NCI-H524 (cell line): ENCODE measurements at places on chromosomes 13 and 19.
A peak's percentile ranks its signal among the peaks of the same experiment; 100 is the strongest.

DNA sequence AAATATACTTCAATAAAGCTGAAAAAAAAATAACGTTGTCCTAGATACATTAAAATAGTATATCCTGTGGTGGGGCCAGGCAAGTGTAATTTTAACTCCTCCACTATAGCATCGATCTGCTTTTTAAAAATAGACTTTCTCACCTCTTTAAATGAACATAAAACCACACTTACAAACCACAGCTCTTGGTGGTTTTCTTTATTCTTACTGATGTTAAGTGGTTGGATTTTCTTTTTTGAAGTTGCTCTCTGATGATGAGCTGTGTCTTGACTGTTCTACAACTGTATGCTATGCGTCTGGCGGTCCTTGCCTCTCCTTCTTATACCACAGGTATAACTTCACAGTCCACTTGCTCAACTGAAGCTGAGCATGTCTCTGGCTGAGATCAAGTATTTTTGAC lies 721.5 kb upstream of the KLHL1 start:
- DNase-seq, result no peak

DNA sequence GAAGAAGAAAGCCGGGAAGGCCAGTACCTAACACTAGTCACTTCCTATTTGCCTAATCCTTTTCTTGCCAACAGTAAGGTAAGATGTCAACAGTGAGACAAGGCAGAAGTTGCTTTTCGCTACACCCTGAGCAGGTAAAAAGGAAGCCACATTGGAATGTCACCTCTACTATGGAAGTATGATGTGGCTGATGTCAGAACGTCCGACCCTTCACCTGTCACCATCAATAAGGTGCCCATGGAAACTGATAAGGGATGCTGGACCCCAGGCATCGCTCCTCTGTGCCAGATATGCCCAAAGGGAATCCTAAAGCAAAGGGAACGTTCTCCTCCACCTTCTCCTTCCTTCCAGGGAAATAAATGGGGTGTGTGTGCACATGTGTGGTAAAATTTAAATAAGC lies 34.3 kb downstream of the COL4A1 start:
- no peak for DNase-seq

GRCh38 chr19:2266183-2266993 lies 10.2 kb upstream of the JSRP1 start:
- DNase-seq, result no peak

GRCh38 chr19:54888239-54888638 lies 14.2 kb downstream of the FCAR start:
- DNase-seq, result no peak

DNA sequence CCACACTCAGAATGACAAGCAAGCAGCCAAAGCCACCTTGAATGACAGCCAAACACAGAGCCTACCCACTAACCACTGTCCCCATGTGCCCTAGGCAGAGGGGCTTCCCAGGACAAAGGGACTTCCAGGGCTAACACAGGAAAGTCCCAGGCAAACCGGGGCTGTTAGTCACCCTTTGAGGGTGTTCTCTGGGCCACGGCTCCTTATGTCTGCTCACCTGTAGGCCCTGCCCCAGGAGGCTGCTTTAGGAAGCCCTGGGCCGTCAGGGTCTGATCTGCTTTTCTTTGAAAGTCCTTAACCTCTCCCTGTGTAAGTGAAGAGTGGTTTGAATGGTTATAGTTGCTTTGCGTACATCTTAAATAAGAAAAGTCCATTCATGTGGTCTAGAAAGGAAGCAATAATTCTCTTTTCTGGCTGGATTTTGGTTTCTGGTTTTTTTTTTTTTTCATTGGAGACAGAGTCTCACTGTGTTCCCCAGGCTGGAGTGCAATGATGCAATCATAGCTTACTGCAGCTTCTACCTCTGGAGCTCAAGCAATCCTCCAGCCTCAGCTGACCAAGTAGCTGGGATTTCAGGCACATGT lies 161.4 kb downstream of the EFNB2 start:
- DNase-seq, result no peak

DNA sequence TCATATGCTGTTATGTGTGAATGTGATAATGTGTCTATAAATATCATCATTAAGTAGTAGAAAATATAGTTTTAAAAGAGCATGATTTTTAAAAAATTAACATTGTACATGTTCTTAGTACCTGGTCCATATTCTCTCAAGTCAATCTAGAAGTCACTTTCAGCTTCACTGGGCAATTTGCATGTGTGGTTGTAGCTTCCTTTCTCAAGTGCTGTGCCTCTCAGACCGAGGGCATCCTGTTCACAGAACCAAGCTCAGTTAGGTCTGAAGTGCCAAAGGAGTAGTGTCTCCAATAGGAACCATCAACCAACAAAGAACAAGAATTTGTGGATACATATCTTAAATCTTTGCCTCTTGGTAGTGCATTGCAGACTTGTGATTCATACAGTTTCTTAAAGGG lies 541.8 kb upstream of the SLC10A2 start:
- DNase-seq, result no peak

DNA sequence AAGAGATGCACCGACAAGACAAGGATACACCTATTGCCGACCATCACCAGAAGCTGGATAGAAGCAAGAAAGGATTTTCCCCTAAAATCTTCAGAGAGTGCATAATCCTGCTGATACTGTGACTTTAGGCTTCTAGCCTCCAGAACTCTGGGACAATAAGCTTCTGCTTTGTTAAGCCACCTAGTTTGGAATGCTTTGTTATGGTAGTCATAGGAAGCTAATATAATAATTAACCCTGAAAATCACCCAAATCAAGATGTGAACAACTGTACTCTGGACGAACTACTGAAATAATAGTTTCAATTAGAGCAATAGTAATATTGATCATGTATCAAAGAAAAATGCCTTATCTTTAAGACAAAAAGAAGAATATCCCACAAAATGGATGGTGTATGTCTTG lies 524.6 kb downstream of the EFNB2 start:
- no peak for DNase-seq

GRCh38 chr19:45774765-45775164 lies 5.7 kb upstream of the SIX5 start:
- no peak for DNase-seq

DNA sequence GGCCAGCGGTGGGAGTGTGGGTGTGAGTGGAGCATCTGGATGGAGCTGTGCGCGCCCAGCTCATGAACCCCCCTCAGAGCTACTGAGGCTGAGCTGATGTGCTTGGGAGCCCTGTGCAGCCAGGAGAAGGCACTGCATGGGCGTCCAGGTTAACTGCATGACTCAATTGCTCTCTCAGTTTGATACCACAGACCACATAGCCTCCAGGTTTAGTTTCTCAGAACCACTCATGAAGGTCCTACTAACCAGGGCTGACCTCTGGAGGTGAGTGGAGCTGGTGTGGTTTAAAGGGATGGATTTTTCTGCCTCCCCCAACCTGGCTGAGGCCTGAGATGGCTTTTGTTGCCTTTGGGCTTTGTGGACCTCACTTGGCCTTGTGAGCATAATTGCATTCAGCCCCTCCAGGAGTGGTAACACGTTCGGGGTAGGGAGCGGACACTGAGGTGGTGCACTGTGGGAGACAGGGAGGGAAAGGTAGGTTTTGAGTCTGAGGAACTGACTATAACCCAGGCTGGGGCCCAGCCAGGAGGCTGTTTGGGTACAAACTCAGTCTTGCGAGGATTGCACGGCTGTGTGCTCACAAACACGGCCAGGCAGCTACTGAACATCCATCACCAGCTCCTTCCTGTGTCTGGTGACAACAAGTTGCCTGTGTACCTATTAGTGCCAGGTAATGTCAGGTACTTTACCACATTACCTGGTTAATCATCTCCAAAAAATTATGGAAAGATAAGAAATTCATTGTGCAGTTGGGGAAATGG lies 97.5 kb downstream of the RGCC start:
- DNase-seq, result no peak

- DNase-seq, result no peak
Measured at GRCh38 chr19:45768655-45768983, 433 bp downstream of the SIX5 start.

DNA sequence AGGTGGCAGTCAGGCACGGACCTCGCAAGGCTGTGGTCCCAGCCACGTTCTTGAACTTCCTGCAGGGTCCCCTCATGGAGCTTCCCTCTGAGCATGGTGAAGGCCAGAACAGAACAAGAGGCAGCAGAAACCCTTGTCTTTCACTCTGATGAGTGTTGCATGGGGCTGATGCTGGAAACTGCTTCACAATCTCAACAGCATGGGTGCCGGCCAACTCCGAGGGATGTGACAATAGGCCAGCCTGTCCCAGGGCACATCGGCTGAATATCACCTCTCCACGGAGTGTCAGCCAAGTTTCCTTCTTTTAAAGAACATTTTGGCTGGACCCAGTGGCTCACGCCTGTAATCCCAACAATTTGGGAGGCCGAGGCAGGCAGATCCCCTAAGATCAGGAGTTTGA lies 173.9 kb downstream of the FOXO1 start:
- DNase-seq, result no peak

DNA sequence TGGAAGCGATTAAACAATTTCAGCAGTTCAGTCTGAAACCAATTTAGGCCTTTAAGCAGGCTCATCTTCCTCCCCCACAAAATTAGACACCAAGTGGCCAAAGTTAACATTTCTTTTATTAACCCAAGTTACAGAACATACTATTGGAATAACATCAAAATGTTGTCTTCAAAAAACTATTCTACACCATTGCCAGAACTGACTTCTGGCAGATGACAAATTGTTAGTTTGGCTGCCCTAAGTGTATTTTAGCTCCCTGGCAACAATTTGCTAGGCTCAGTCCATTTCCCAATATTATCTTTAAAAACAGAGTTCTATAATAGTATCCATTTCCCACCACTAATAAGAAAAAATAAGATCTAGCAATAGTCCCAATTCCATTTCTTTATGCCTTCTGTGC lies 107.8 kb downstream of the SGCG start:
- DNase-seq, result no peak

- no peak for DNase-seq
Measured at GRCh38 chr19:10642473-10643171, 11.5 kb upstream of the ILF3 start.

DNA sequence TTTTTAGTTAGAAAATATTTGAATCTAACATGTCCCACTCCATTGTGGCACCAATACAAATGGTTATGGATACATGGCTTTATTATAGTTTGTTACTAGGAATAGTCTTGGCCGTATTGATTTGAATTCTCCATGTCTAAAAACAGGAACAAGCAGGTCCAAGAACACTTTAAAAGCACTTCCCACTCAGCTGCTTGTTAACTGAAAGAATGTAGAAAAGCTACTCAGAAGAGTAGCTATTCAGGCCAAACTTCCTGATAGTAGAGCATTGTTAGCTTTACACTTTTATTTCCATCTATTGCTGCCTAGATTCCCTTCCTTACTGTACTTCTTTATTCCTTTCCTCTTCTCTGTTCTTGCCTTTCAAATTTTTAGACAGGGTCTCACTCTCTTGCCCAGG lies 6.9 kb downstream of the PIBF1 start:
- DNase-seq, result no peak

DNA sequence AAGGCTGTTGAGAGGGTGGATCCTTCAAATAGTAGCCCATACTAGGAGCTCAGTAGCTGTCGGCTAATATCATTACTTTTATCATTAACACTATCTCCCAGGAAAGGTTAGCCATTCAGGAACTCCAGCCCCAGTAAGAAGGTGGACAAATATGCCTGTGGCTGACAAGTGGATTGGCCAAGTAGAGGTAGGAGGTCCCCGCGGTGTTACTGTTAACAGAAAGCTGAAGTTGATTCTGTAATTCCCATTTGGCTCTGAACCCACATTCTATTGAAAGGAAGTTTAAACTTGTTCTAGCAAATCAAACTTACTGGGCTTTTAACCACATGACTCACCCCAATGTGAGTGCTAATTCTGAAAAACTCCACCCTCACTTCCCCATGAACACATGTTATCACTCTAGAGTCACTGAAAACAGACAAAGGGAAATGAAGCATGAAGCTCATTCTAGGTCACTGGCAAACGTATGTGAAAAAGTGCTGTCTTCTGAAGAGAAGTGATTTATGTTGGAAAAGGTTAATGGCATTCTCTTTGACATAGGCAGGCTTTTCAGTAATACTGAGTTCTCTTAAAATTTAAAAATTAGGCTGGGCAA lies 273.5 kb downstream of the FGF14 start:
- no peak for DNase-seq

GRCh38 chr13:37601648-37602440 lies 3.3 kb upstream of the POSTN start:
- DNase-seq, result no peak

GRCh38 chr19:14381689-14382474 lies 638 bp downstream of the ADGRE5 start:
- no peak for DNase-seq

DNA sequence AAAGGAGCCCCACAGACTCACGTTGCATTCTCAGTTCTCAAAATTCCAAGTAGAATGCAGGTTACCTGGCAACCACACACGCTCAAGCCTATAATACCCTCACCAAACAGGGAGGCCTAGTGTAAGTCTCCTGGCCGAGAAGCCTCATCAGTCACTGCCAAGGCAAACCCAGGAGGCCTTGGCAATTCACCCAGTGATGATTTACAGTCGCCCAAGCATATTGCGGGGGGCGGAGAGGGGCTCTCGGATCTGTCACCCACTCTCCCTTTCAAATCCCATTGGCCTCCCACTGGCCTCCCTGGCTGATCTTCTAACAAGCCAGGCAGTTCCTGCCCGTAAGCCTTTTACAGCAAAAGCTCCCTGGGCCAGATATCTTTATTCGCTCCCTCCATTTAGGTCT lies 1.1 kb downstream of the AKAP8L start:
- no peak for DNase-seq

- no peak for DNase-seq
Measured at GRCh38 chr13:66519259-66519658, 710.9 kb downstream of the PCDH9 start.

DNA sequence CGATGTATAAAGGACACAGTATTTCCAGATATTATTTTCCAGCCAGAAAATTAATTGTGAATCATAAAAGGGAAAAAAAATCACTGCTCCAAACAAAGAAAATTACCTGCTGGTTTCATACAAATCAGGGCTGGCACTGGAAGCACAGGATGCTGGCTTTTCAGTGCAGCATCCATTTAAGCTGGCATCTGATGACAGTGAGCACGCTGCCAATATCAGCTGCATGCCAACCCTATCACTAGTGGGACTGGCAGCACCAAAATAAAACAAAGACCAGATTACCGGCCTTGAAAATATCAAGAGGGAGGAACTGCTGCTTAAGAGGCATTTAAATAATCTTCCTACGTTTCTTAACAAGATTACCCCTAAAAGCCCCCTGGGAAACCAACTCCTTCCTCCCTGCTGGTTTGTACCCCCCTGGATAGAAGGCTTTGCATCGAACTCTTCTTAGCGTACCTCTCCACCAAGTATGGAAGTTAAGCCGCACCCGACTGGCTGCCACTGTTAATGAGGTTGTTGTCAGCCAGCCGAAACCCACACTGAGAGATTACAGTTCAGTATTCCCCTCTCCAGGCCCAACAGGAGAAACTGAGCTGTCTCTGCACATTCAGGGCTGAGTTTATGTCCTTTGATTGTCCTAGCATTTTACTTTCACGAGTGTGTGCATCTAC lies 257.8 kb downstream of the EFNB2 start:
- peak; percentile 97 for DNase-seq
